ENCODE measurements at places on chromosomes 7 and 10. TPM values are rescaled to one million over a fixed set of nuclear protein-coding genes. Genes with fewer than 3 reads are reported as not detected.

DNA sequence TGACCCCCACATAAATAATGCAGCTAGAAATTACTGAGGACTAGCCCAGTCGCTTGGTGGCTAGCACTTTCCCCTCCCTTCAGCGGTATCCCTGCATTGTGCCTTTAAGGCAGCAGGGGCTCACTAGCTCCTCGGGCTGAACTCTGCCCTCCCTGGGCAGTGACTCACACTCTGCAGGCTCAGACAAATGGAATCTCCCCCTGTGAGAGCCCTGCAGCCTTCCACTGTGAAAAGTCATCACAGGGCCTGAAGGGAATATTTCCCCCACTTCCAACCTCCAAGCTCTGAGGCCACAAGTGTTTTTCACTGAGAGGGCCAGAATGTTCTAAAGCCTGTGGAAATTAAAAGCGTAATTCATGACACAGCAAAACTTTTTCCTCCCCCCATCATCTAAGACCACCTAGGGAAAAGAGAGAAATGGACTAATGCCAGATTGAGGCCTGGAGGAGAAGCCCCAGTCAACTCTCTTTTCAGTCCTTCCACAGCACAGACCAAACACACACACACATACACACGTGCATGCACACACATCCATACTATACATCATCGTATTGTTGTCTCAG is 93.6 kb upstream of the COL1A2 start:
- no peaks in the 10 kb centered on the region for H3K36me3 ChIP-seq
- DNase-seq = no peak
- peaks cover 7% of the 10 kb centered on the region for H3K27me3 ChIP-seq

DNA sequence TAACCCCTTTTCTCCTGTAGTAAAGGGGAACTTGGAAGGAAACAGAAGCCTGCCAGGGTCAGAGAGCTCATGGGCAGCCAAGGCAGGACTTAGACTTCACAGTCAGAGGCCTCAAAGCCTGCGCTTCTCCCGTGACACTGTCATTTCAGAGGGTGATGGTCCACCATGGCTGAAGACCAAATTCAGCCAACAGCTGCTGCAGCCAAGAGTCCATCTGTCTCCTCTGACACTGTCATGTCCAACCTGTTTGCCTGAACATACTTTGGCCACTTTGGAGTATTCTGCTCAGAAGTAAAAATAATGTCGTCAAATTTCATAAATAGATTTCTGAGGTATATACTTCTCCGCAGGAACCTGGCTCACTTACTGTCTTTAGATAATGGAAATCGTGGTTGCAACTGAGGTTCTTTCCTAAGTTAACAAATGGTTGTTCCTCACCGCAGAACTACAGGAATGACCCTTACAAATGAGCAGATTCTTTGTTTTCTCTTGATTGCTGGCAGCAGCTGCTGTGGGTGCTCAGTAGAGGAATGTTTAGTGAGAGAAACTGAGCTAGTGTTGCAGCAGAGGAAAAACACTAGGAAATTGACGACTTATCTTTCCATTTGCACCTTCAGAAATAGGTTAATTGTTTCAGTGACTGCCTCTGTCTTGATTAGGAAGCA is 626.5 kb downstream of the SDK1 start:
- DNase-seq = no peak
- no peak overlapping the region for H3K27ac ChIP-seq
- no peaks in the 10 kb centered on the region for H3K4me1 ChIP-seq
- H3K27me3 ChIP-seq = peaks cover 9% of the 10 kb centered on the region
- H3K4me3 ChIP-seq = no peak overlapping the region

DNA sequence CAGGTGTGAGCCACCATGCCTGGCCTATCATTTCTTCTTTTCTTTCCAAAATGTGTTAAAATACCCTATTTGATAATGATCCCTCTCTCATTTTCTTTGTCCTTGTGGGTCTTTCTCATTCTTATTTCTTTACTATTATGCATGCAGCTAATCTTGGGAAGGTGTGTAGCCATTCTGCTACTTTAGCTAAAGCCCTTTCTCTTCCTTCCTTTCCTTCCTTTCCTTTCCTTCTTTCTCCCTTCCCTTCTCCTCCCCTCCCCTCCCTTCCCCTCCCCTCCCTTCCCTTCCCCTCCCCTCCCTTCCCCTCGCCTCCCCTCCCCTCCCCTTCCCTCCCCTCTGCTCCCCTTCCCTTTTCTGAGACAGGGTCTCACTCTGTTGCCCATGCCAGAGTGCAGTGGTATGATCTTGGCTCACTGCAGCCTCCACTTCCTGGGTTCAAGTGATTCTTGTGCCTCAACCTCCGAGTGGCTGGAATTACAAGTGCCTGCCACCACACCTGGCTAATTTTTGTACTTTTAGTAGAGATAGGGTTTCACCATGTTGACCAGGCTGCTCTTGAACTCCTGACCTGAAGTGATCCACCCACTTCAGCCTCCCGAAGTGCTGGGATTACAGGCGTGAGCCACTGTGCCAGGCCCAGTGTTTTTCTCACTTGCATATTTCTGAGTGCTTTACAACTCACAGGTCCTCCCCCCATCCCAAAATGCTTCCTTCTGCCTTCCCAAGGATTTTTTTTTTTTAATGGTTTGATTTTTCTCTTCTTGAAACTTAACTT is 42.3 kb downstream of the HIP1 start:
- no peaks in the 10 kb centered on the region for H3K36me3 ChIP-seq
- no peak overlapping the region for H3K4me3 ChIP-seq
- DNase-seq = no peak
- H3K4me1 ChIP-seq = no peaks in the 10 kb centered on the region

The SH2D4B gene
- 0.05 TPM for total RNA-seq

The RADIL gene
- 0.55 TPM for total RNA-seq
